ENCODE measurements at places on chromosomes 2 and 18. TPM values are rescaled to one million over a fixed set of nuclear protein-coding genes. Genes with fewer than 3 reads are reported as not detected.
A peak's percentile ranks its signal among the peaks of the same experiment; 100 is the strongest.

Gene RPL31
- total RNA-seq: 1,220 TPM

Gene ZSWIM2
- total RNA-seq: not detected

Gene CD8B
- total RNA-seq: not detected

Gene SKA1
- total RNA-seq: 31.1 TPM

Gene FHOD3
- 2.5 TPM for total RNA-seq

Gene LRRC30
- total RNA-seq: not detected

Gene UGT1A3
- total RNA-seq: not detected

Gene FIGN
- total RNA-seq: not detected

Gene SIGLEC15
- total RNA-seq: not detected

Gene ANKRD62
- 7.3 TPM for total RNA-seq

Gene ELOA2
- total RNA-seq: not detected

Gene COL4A3
- total RNA-seq: 7.2 TPM

Gene SPC25
- total RNA-seq: 50.3 TPM

DNA sequence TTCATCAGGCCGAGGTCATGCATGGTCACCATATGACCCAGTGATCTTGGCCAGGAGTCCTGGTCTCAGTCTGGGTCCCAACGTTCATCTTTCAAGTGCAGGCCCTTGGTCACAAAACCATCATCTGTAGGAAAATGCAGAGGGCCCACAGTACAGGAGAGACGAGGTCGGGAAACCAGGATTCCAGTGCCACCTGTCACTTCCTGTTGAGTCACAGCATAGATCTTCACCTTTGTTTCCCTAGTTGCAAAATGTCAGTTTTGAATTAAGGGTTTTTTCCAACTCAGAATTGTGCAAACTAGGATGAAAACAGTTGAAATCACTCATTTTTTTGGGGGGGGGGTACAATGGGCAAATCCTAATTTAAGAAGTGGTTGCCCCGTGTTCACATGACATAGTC lies 162.2 kb downstream of the INSIG2 start:
- DNase-seq: no peak

DNA sequence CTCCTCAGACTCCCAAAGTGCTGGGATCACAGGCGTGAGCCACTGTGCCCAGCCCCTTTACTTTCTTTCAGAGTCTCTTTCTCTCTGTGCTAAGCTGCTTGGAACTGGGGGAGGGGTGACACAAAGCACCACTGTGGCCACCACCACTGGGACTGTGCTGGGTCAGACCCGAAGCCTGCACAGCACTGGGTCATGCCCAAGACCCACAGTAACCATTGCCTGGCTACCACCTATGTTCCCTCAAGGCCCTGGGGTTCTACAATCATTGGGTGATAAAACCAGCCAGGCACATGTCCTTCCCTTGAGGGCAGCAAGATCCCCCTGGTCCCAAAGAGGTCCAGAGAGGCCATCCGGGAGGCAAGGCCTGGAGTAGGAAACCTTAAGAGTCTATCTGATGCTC lies 9.1 kb upstream of the CAB39 start:
- DNase-seq: no peak

GRCh38 chr18:10442551-10442971 lies 11.9 kb upstream of the APCDD1 start:
- DNase-seq: no peak

- no peak for DNase-seq
These were observed 150.3 kb upstream of the RASGRP3 start for GRCh38 chr2:33326100-33326499.

- DNase-seq: no peak
These were observed 944.9 kb downstream of the CNTNAP5 start for GRCh38 chr2:124970030-124970429.

- no peak for DNase-seq
These were observed 94.5 kb downstream of the DPP4 start for GRCh38 chr2:161979490-161979889.

GRCh38 chr2:3388412-3388738 lies 8.9 kb downstream of the TRAPPC12 start:
- DNase-seq: no peak

DNA sequence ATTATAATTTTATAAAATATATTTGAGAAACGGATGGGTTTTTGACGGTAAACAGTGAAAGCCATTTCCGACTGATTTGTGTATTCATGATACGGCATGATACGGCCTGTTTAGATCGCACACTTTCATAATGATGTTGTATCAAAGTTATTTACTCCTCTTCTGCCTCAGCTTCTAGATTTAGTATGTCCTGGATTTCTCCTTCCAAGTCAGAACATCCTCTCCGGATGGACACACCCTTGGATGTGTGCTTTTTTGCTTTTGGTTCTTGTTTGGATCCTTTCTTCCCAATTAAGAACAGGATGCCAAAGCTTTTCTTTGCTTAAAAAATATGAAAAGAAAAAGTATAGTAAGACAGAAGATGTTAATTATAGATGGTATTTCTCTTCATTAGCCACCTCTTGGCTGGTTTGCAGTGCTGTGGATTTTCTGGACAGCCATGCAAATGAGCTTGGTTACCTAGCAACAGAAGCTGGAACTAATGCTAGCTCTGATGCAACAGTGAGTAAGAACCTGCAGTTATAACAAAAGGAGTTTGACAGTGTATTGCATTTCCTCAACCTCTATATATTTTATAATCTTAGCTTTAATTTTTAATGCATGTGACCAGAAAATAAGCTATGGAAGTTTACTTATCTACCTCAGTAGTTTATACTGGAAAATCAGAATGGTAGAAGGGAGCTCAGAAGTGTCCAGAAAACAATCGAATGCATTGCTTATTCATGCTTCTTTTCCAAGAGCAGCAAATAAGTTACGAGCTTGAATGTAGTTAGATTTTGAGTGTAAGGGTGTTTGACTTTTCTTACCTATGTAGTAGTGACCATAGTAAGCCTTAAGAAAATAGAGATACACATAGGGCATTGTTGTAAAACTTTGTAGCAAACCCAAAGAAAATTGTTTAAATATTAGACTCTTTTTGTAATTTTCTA lies 27.9 kb downstream of the RMND5A start:
- peak; percentile 67 for DNase-seq

GRCh38 chr2:21001988-21002813 lies 41.7 kb downstream of the APOB start:
- DNase-seq: no peak

DNA sequence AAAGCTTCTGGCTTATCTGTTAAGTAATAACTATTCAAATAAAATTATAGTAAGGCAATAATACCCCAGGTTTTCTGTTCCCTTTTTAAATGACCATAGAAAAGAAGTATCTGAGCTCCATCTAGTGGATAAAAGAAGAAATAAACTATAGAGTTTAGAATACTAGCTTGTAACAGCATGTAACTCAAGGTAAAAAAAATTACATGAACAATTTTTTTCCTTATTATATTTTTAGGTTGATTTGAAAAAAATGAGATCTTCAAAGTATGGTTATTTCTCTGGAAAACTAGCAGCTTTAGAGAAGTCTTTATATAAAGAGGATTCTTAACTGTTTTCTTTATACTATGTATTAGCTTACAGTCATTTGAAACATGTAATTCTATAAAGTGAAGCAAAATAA lies 58.1 kb downstream of the NCKAP1 start:
- peak; percentile 76 for DNase-seq

GRCh38 chr18:44740000-44740399 lies 59.3 kb downstream of the SETBP1 start:
- DNase-seq: no peak
